ENCODE measurements at places on chromosomes 7 and 10. TPM values are rescaled to one million over a fixed set of nuclear protein-coding genes. Genes with fewer than 3 reads are reported as not detected.
A peak's percentile ranks its signal among the peaks of the same experiment; 100 is the strongest.

DNA sequence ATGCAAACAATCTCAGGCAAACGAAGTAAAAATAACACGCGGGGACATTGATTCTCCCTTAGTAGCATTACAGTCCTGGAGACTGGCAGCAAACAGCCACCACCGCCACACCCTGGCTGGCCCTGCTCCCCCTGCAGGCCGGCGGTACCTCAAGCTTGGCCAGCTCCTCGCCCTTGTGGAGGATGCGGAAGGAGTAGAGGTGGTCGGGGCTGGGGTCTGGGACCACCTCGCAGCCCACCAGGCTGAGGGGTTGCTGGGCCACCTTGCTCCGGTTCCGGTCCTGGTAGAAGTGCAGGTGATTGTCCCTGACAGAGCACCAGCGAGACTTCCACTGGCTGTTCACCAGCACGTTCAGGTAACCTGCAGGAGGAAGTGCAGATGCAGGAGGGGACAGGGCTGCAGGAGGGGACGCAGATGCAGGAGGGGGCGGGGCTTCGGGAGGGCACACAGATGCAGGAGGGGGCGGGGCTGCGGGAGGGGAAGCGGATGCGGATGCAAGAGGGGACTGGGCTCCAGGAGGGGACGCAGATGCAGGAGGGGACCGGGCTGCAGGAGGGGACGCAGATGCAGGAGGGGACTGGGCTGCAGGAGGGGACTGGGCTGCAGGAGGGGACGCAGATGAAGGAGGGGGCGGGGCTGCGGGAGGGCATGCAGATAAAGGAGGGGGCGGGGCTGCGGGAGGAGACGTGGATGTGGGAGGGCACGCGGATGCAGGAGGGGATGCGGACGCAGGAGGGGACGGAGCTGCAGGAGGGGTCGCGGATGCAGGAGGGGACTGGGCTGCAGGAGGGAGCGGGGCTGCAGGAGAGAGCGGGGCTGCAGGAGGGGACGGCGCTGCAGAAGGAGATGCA is 65.7 kb downstream of the VWA2 start:
- no peak for DNase-seq

The SLC4A2 gene
- 55.3 TPM for total RNA-seq

- DNase-seq = no peak
These were observed 461.4 kb downstream of the GRM8 start for GRCh38 chr7:126791306-126791705.

DNA sequence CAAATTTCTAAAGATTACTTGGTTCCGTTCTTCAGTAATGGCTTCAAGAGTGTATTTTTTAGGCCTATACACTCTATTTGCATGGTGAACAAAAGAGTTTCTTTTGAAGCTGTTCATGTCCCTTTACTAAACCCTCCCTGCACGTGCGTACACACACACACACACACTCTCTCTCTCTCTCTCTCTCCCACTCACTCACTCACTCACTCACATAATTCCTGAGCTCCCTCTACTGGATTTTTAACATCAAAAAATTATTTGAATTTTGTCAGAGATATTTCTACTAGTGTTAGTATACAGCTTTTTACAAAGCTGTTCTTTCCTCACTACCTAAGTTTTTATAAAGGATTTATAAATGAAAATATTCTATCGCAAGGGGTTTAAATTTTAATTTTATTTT is 85.9 kb downstream of the UBE3C start:
- no peak for DNase-seq

GRCh38 chr10:103795634-103796270 is 59.6 kb downstream of the SH3PXD2A start:
- DNase-seq = no peak

The TMEM178B gene
- 48.7 TPM for total RNA-seq

DNA sequence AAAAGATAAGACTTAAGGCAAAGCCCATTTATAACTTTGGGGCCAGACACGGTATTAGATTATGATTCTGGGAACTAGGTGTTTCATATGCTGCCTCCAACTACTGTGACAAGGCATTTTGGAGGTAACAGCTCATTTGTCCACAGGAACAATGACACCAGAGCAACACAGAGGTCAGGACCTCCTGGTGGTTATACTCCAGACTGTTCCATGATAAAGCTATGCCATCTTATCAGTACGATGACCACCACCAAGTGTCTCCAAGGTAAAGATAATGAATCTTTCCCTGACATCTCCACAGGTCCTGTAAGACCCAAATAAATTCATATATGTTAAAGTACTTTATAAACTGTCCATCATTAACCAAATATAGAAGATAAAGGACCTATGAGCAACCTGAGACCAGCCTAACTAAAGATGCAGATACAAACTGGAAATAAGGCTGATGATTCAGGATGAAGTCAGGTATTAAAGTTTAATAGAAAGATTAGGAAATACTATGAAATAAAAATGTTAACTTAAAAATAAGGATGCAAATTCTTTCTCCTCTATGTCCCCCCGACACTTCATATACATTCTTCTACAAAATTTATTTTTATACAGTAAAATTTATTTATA is 26.2 kb downstream of the CUL2 start:
- no peak for DNase-seq

The TRIM50 gene
- not detected for total RNA-seq

The UCN3 gene
- not detected for total RNA-seq

GRCh38 chr10:76905251-76905650 is 732.4 kb downstream of the KCNMA1 start:
- no peak for DNase-seq

- no peak for DNase-seq
These were observed 5.1 kb downstream of the PRLHR start for GRCh38 chr10:118590334-118590733.

GRCh38 chr10:47188156-47188555 is 111.8 kb upstream of the GDF10 start:
- peak; percentile 23 for DNase-seq

DNA sequence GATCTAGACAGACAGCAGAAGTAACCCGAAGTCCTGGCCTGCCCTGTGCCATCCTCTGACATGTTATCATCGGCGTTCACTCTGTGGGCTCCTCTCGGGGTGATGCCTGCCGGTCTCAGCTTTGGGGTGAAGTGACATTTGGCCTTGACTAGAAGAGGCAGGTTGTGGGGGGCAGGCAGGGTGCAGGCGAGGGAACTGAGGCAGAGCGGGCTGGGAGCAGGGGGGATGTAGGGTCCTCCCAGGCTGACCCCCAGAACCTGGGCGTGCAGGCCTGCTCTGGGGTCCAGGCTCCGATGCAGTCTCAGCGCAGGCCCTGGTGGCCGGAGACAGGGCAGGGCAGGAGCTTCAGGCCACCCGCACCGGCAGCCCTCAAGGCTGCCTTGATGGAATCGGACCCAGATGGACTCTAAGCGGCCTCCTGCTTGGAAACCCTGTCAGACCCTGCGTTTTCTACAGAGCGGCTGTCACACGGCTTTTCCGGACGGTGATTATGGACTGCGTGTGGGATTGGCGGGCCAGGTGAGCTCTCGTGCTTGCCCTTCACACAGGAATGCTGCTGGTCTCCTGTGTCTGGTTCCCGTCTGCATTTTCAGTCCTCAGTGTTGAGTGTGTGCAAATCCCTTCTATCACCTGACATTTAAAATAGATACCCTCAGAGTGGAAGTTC is 842 bp upstream of the JAKMIP3 start:
- peak; percentile 38 for DNase-seq

GRCh38 chr7:79979437-79979836 is 155.2 kb upstream of the GNAI1 start:
- DNase-seq = no peak

The ITGA8 gene
- 6.4 TPM for total RNA-seq

DNA sequence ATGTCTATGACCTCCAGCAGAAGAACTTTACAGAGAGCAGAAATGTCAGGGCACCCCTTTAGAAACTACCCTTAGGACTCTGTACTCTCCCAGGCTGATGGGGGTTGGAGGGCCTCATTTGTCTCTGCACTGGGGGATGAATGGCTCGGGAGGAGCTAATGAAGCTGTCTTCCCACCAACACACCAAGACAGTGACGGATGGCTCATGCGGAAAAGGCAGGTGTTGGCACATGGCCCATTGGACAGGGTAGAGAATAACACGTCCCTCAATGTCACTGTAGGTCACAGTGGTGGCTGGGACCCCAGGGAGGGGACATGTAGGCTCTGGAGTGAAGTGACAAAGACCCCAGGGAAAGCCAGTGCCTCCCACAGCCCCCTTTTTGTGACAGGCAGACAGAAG is 64.0 kb upstream of the PCBD1 start:
- no peak for DNase-seq

DNA sequence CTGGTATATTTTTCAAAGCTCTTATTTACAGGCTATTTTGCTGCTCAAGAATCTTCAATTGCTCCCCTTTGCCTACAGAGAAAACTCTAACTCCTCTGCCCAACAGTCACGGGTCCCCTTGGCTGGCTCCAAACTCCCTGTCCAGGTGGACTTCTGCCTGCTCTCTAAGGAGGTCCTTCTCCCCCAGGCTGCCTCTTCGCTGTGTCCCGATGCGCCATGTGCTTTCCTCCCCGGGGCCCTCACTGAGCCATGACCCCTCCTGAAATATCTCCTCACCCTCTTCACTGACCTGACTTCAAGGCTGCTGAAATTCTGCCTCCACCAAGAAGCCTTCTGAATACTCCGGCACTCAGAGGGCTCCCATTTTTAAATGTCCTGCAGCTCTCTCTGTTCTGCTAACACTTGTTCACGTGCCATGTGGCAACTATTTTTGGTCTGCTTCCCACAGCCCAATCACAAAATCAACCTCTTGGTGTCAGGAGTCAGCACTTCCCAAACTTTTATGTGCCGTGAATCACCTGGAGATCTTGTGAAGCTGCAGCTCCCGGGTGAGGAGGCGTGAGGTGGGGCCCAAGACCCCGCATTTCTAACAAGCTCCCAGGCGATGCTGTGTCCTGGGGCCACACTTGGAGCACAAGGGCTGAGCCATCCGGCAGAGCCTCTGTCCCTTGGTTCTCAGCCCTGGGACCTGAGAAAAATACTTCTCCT is 85.7 kb upstream of the COL13A1 start:
- no peak for DNase-seq

GRCh38 chr10:24759672-24760071 is 36.0 kb upstream of the ARHGAP21 start:
- DNase-seq = no peak

- DNase-seq = no peak
These were observed 24.3 kb upstream of the GNAI1 start for GRCh38 chr7:80110376-80110775.

The TMEM130 gene
- total RNA-seq = not detected

GRCh38 chr7:149147752-149148653 is 750 bp downstream of the ZNF398 start:
- DNase-seq = no peak

- DNase-seq = no peak
These were observed 35.7 kb upstream of the EEPD1 start for GRCh38 chr7:36117203-36117840.

DNA sequence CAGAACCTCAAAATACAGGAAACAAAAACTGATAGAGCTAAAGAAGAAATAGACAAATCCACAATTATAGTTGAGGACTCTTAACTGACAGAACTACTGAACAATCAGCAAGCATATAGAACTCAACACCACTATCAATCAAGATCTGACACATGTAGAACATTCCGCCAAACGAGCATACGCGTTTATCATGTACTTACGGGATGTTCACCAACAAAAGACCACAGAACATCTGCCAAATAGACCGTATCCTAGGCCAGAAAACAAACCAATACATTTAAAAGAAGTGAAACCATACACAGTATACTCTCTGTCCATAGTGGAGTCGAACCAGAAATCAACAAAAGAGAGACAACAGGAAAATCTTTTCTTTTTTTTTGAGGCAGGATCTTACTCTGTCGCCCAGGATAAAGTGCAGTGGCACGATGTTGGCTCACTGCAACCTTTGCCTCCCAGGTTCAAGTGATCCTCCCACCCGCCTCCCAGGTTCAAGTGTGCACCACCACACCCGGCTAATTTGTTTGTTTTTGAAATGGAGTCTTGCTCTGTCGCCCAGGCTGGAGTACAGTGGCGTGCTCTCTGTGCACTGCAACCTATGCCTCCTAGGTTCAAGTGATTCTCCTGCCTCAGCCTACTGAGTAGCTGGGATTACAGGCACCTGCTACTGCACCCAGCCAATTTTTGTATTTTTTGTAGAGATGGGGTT is 5.1 kb downstream of the GNA12 start:
- no peak for DNase-seq

DNA sequence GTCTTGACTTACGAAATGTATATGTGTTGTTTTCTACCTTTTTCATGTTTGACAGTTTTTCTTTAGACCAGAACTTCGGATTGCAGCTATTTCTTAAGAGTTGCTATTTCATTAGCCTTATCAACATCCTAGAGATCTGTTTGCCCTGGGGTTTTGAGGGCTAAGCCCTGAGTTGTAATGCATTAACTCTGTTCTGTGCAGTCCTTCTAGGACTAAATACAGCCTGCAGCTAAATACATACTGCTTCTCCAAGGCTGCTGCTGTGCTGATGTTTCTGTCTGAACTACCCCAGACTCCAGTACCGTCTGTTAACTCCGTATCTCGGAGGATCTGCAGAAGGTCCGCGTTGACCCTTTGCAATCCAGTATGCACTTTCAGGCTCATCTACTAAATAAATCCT is 26.5 kb downstream of the KIAA1217 start:
- DNase-seq = no peak

The VWDE gene
- 4.0 TPM for total RNA-seq

GRCh38 chr10:9291081-9291480 is 1236.6 kb downstream of the GATA3 start:
- DNase-seq = no peak

DNA sequence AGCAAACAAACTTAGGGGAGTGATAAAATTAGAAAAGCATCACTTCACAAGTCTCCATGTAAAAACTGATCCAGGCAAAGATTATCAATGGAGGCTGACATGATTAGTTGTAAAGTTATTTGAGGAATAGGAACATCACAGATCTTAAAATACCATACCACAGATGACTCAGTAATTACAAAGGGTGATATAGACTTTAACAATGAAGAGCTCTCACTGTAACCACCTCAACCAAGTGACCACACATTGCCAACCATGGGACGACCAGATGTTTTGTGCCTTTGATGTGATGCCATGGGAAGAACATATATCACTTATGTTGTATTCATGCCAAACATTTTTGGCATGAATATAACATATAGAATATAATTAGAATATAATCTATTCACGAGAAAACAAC is 11.7 kb downstream of the AASS start:
- no peak for DNase-seq

DNA sequence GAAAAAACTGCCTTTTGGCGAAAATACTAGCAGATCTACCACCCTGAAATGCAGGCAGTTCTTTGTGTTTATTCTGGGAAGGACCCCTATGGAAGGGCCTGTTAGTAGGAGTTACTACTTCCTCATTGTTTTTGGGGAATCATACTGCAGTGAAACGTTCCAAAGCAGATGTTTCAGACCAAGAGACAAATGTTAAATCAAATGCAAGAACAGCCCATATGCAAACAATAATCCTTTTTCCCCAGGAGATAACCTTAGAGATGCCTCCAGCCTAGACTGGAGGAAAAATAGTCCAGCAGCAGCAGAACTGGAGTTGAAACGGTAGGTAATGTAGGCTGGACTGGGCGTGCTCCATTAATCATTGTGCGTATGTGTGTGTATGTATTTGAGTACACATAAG is 65.9 kb upstream of the VWDE start:
- no peak for DNase-seq

Measured in right atrium auricular region (tissue), 2 donors.